Mesenteric fat pad (tissue), 1 donor: ENCODE measurements at places on chromosomes 5 and 9. TPM values are rescaled to one million over a fixed set of nuclear protein-coding genes. Genes with fewer than 3 reads are reported as not detected.
A peak's percentile ranks its signal among the peaks of the same experiment; 100 is the strongest.

- DNase-seq: no peak
Measured at GRCh38 chr9:80792726-80793125, 896.6 kb downstream of the TLE1 start.

GRCh38 chr9:79377339-79377855 lies 194.4 kb upstream of the TLE4 start:
- DNase-seq: no peak

- DNase-seq: no peak
Measured at GRCh38 chr9:1768561-1768960, 246.6 kb upstream of the SMARCA2 start.

DNA sequence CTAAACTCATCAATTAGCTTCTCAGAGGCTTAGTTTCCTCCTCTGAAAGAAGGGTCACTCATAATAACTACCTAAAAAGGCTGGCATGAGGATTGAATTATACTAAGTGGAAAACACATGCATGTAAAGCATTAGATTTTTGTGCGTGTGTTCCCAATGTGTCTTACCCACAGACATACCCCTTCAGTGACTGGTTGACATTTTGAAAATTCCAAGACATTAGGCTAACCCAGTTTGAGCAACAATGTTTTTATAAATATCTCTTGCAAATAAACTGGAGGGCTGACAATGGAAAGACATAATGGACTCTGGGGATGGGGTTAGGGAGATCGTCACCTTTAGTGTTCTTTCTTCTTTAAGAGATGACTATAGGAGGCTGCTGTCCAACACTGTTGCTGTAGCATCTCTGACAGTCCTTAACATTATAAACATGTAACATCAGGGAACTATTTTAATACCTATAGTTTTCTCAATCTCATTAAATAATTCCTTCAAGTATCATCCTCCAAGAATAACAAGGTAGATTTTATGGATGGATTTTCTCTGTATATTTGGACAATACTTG lies 24.3 kb downstream of the HMHB1 start:
- no peak for DNase-seq

GRCh38 chr5:87188391-87188790 lies 79.3 kb upstream of the RASA1 start:
- no peak for DNase-seq

- DNase-seq: no peak
Measured at GRCh38 chr9:136389396-136389795, 10.6 kb downstream of the SNAPC4 start.

- peak; percentile 5 for DNase-seq
Measured at GRCh38 chr5:172370237-172370640, 84.1 kb downstream of the SH3PXD2B start.

GRCh38 chr9:35254237-35254636 lies 92.4 kb downstream of the UNC13B start:
- no peak for DNase-seq

DNA sequence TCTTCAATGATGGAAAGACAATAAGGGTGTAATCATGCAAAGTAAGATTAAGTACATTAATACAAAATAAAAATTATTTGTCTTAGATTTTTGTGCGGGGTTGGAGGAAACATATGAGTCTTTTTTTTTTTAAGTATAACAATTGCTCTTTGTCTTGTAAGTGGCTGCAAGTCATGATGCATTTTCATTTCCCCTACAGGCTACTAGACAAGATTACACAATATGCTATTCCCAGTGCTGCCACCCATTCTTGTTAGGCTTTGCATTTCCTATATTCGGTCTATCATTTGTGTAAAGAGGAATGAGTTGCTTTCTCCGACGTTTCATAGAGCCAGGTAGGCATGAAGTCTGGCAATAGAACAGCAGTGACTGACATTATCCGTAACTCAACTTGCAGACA lies 294.2 kb upstream of the CYLC2 start:
- no peak for DNase-seq

GRCh38 chr9:30744871-30745270 lies 1639.6 kb upstream of the ACO1 start:
- no peak for DNase-seq

GRCh38 chr9:99003308-99003707 lies 59.6 kb downstream of the COL15A1 start:
- no peak for DNase-seq

DNA sequence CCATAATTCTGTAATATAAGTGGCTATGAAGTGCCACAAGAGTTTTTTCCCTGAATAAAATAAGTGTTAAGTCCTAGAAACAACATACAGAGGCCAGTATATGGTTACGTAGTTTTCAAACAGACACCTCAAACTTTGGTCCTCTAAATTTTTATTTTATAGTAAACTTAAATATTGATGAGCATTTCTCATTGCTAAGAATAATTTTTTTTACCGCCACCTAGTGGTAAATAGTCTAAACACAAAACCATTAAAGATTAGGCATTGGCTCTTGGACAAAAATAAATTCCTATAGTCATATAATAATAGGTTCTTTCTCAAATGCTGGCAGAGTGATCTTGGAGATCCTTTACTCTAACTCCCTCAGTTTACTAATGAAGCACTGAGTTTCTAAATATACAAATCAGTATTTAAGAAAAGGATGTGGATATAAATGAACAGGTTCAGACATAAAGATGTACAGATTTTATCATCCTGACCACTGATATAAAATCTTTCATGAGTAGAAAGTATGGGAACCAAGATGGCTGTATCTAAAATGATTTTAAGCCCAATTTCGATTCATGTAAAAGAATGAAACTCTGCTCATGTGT lies 136.2 kb downstream of the FANCC start:
- DNase-seq: no peak

DNA sequence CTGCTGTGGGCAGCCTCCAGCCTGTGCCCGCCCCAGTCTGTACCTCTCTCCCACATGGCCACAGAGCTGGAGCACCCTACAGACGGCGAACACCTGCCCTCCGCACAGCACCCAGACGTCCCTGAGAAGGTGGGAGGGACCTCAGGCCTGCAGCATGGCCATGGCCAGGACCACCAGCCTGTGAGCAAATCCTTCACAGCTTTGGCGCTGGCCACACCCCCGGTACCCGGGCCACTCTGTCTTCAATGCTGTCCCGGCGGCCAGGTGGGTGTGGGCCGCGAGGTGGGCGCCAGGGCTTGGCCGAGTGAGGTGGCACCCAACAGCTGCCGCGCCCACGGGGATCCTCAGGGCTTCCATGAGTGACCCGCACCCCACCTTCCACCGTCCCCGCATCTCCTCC lies 18.7 kb downstream of the NOTCH1 start:
- no peak for DNase-seq

- no peak for DNase-seq
Measured at GRCh38 chr5:67732471-67732870, 483.1 kb upstream of the PIK3R1 start.

DNA sequence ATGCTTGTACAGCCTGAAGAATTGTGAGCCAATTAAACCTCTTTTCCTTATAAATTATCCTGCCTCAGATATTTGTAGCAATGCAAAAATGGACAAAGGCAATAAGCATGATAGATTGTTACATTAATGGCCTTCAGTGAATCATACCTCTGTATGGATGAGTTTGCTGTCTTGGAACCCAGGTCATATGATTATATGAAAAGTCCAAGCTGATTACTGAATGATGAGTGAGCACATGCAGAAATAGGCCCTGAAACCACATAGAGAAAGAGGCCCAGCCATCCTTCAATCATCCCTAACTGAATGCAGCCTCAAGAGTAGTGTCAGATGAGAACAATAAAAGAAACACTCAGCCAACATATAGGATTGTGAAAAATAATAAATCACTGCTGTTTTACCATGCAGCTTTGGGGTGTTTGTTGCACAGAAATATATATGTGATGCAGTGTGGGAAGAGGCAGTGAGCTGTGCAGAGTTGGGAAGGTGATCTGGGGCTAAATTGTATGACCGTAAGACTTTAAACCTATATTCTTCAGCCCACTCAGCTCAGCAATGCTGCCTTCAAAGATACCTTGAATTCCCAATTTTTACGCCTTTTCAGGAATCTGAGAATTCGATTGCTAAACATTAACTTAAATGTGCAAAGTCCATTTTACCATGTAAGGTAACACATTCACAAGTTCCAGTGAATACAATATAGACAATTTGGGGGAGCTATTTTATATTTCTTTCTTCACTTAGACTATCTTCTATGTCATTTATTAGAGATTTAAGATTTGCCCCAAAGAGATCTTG lies 36.3 kb upstream of the SHISAL2B start:
- no peak for DNase-seq

- no peak for DNase-seq
Measured at GRCh38 chr5:75387806-75388205, 50.8 kb downstream of the HMGCR start.

DNA sequence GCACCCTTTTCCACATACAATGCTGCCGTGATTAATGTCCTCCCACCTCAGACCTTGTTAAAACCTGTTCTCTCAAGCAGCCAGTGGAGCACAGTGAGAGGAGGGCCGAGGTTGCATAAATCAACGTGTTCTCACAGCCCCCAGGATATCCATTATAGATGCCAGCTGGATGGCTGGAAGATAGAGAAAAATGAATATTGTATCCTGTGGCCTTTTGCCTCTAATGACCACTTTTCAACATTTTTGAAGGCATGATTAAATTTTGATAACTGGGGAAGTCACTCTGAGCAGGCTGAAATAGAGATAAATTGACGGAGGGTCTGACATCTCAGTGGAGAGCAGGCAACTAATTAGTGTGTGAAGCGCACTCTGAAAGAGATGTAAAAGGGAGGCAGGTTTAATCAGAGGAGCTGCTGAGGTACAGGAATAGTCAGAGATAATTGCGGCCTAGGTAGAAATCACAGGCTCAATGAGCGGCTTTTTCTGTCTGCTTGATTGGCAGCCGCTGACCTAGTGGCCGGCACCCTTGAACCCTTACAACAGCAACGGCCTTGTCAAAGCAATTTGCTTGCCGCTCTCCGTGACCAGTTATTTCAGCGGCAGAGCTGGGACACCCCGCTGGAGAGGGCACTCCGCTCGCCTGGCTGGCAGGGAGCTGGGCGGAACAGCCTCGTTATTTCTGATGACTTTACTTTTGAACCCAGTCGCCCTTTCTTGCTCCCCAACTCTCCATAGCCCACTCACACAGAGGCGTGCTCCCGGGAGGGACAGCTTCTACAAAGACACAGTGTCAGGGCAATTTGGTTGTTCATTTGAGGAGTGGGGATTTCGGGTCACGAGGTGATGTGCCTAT lies 560.7 kb downstream of the PSAT1 start:
- DNase-seq: no peak

GRCh38 chr5:23419115-23419514 lies 88.3 kb upstream of the PRDM9 start:
- no peak for DNase-seq

- DNase-seq: no peak
Measured at GRCh38 chr9:3256571-3257330, 269.1 kb downstream of the RFX3 start.

- no peak for DNase-seq
Measured at GRCh38 chr5:67746103-67746502, 469.5 kb upstream of the PIK3R1 start.

DNA sequence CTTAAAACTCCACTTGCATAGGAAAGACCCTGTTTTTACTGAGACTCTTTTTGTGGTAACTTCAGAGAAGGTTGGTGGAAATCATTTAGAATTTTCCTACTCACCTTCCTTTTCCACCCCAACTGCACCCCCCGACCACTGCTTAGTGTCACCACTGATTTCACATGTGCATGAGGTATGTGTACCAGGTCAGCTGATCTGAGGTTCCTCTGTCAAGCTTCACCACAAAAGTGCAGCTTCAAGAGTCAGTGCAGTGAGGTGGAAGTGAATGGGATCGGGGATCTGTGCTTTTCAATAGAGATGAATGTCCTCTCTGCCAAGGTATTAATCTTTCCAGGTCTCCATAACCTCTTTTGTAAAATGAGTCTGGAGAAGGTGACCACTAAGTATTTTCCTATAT lies 260.5 kb upstream of the WWC1 start:
- no peak for DNase-seq

GRCh38 chr9:5825223-5825622 lies 7.7 kb downstream of the ERMP1 start:
- DNase-seq: no peak

DNA sequence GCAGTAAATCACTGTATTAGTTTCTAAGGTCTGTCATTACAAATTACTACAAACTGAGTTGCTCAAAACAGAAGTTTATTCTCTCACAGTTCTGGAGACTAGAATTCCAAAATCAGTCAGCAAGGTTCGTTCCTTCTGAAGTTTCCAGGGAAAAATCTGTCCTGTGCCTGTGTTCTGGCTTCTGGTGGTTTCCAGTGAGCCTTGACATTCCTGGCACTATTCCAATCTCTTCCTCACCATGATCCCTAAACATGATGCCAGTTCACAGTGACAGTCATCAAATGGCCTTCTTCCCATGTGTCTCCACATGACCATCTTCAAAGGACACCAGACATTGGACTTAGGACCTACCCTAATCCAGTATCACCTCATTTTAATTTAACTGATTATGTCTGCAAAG lies 351.4 kb downstream of the PLK2 start:
- DNase-seq: no peak

DNA sequence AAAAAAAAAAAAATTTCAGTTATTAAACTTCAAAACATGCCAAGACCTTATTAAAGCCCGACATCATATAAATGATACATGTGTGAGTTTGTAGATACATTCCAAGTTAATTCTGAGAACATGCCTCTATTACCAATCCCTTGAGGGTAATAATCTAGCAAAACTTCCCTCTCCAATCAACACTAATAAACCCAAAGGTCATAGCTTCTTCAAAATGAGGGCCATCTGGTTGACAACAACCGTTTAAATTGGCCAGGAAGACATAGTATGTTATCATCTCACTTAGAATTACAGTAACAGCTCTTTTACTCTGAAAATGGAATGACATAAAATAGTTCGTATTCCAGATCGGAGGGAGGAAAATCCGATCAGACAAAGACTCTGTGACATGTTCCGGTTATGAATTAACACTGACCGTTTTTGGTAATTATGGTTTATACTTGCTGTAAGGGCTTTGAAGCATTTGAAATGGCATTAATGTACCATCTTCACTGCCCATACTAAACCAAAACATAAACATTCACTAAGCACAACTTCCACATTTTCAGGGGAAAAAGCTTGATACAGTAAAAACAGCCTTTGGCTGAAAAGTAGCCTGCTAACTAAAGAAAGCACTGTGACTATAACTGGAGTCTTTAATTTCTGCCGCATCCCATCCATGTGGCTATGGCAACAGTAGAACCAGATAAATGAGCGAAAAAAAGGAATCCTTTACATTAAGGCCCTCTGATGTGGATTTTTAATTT lies 50.3 kb downstream of the ANKH start:
- no peak for DNase-seq

GRCh38 chr5:55407059-55407684 lies 99.4 kb downstream of the MTREX start:
- DNase-seq: no peak

The CRAT gene
- total RNA-seq: 65.7 TPM

The FAM163B gene
- total RNA-seq: not detected

The PCDHGB6 gene
- 5.3 TPM for total RNA-seq

The PRR7 gene
- 1.00 TPM for total RNA-seq

The PHF19 gene
- total RNA-seq: 13.7 TPM

The FUT7 gene
- 0.55 TPM for total RNA-seq

The CDC14B gene
- total RNA-seq: 37.4 TPM

The VLDLR gene
- total RNA-seq: 47.9 TPM

The PPP3R2 gene
- not detected for total RNA-seq

The LCN10 gene
- total RNA-seq: 9.2 TPM

The FGF1 gene
- total RNA-seq: 9.9 TPM

The FGF10 gene
- 24.0 TPM for total RNA-seq

The PCDHB11 gene
- total RNA-seq: 2.0 TPM

The PCDHGB3 gene
- 2.7 TPM for total RNA-seq

The IGIP gene
- 13.3 TPM for total RNA-seq

The GABRB2 gene
- total RNA-seq: 4.8 TPM

The RAB3C gene
- total RNA-seq: 8.4 TPM

The F12 gene
- not detected for total RNA-seq
